ENCODE measurements at places on chromosomes 12 and 14. TPM values are rescaled to one million over a fixed set of nuclear protein-coding genes. Genes with fewer than 3 reads are reported as not detected.
A peak's percentile ranks its signal among the peaks of the same experiment; 100 is the strongest.

DNA sequence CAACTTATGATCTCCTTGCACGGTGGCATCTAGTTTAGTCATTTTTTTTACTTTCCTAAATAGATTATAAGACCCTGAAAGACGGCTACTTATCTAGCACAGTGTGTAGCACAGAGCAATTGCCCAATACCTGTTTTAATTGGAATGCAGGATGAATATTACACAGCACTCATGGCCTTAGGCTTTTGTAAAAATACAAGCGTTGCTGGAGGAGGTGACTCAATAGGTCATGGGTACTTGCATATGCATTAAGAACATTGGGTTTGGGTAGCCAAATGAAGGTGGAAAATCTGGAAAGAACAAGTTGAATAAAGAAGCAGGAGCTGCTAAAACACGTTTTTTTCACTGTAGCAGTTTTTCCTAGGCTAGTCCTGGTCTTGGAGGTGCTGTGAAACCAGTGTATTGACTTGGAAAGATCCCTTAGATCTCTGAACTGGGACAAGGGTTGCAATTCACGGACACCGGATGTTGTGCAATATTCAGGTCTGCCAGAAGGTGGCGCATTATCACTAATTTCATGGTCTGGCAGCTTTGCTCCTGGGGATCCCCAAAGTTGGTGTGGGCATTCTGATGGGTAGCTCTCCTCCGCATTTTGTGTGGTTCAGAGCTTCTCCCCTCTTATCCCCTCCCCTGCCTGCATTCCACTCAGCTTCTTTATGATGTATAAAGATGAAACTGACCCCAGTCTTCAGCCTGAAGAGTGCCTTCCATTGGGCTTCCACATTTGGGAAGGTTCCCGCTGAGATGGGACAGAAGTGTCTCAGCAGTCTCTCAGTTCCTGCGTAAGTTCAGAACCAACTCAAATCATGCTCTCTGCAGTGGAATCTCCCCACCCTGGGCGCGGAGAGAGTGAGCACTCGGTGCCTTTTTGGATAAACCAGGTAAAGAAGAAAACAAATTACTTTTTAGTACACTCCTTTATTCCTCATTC, 278.3 kb downstream of the NRXN3 start:
- DNase-seq, result peak; percentile 5

- DNase-seq, result no peak
These were observed 17.1 kb downstream of the SLC11A2 start for GRCh38 chr12:51009056-51009440.

FOXN4 gene
- total RNA-seq, result not detected

ADGRD1 gene
- total RNA-seq, result not detected

GRCh38 chr12:109497675-109498074, 20.2 kb downstream of the UBE3B start:
- no peak for DNase-seq

- no peak for DNase-seq
These were observed 40.2 kb upstream of the CCDC196 start for GRCh38 chr14:66445936-66446335.

GRCh38 chr12:117724543-117724942, 244.2 kb downstream of the KSR2 start:
- no peak for DNase-seq

DNA sequence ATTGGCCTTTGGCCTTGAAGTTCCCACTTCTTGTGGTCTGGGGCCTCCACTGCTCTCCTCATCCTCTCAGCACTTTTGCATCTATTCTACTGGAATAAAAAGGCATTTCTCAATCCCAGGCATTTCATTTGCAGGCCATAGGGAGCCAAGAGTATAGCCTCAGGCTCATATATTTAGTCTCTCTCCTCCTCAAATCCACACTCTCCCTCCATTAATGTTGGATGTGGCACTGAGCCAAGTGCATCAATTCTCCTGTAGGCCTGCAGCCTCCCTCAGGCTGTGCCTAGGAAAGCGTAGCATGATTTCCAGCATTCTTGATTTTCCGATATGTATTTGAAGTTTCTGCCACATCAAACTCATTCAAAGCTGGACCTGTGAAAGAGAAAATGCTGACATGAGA, 211.5 kb upstream of the CPNE8 start:
- no peak for DNase-seq

All from T-helper 17 cell (primary cell).